ENCODE measurements at places on chromosomes 11 and 22.

DNA sequence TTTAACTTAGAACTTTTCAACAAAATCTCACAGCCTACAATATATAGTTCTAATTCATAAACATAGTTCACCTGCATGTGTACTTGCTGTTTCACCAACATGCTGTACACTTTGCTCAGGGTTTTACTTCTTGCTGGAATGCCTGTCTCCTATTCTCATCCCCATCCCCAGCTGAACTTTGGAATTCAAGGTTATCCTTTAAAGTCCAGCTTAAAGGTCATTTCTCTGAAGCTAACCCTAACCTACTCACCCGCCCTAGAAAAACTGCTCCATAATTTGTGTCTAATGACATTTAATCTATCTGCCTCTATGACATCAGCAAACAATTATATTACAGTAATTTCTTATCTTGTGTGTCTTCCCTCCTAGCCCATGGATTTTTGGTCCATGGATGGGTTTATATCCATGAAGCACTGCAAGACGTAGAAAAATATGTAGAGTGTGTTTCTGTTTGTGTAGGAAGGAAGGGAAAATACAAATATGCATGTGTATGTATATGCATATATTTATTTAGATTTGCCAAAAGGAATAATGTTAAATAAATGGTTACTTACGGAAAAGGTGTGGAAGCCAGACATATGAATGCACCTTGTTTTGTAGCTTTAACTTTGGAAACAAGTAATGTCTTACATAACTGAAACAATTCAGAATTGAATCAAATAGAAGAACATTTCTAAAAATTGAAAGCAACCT, 99.5 kb upstream of the APOA1 start:
- DNase-seq = no peak

DNA sequence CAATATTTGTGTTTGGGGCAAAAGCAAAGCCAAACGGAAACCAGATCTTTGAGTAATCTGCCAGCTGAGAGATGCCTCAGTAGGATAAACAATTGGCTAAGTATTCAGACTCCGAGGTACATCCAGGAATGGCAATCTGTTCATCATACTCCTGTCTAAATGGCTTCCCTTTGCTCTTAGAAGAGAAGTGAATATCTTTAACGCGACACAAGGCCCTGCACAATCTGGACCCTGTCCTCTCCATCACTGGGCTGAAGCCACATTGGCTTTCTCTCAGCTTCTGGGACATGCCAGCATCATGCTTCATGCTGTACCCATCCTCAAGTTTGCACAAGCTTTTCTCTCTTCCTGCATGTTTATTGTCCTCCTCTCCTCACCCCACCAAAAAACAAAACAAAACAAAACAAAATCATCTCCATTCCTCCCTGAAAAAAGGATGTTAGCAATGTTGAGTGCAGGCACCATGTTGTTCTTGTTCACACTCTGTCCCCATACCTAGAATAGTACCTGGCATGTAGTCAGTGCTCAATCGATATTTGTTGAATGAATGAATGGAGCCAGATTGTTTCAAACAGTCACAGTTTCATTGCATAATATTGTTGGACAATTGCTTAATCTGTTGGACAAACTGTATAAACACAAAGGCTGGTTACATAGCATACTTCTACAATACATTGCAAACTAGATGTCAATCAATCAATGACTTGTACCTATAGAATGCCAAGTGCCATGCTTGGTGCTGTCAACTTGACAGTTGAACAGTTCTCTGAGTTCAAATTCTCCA, 38.2 kb upstream of the SESN3 start:
- DNase-seq = no peak

- peak; percentile 52 for DNase-seq
Measured at GRCh38 chr11:68314203-68315170, 2.1 kb downstream of the LRP5 start.

DNA sequence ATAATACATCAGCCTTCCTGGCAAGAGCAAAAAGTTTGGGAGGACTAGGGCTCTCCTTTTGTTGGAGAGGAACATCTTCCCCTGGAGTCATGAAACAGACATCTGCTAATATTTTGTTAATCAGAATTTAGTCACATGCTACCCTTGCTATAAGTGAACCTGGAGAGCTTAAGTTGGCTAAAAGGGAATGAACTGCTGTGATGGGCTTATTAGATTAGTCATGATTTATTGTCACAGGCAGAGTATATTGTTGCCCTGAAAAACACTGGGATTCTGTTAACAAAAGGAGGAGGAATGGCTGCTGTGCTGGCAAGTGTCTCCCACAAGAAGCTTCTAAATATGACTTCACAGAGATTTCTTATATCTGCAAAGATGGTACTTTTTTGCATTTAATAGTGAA, 16.0 kb downstream of the TCP11L1 start:
- DNase-seq = no peak

GRCh38 chr11:40023724-40024123, 1435.7 kb downstream of the LRRC4C start:
- DNase-seq = no peak

DNA sequence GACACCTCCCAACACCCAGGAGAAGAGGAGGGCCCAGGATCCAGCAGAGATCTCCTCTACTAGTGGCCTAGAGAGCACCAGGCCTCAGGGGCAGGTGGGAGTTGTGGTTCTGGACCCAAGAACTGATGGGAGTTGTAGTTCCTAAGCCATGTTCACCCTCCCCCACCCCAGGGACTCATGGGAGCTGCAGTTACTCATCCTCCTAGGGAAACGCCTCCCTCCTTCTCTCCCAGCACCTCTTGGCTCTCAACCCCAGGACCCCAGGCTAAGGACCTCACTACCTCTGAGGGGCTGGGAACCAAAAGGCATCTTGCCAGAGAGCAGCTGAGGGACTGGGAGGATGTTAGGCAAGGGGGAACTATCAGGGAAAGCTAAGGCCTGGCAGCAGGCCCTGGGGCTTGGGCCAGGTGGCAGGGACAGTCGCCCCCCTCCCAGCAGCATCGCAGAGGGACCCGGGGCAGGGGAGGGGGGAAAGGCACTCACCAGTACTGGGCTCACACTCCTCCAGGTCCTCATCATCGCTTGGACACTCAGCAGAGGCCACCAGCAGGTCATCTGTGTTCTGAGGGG, 28.9 kb downstream of the SLC22A12 start:
- DNase-seq = peak; percentile 55

Data from hematopoietic multipotent progenitor cell treated with erythropoietin and hydrocortisone succinate and interleukin-3 and kit ligand, for 6 days (in vitro differentiated cells).